ENCODE measurements at places on chromosomes 6 and 20.

DNA sequence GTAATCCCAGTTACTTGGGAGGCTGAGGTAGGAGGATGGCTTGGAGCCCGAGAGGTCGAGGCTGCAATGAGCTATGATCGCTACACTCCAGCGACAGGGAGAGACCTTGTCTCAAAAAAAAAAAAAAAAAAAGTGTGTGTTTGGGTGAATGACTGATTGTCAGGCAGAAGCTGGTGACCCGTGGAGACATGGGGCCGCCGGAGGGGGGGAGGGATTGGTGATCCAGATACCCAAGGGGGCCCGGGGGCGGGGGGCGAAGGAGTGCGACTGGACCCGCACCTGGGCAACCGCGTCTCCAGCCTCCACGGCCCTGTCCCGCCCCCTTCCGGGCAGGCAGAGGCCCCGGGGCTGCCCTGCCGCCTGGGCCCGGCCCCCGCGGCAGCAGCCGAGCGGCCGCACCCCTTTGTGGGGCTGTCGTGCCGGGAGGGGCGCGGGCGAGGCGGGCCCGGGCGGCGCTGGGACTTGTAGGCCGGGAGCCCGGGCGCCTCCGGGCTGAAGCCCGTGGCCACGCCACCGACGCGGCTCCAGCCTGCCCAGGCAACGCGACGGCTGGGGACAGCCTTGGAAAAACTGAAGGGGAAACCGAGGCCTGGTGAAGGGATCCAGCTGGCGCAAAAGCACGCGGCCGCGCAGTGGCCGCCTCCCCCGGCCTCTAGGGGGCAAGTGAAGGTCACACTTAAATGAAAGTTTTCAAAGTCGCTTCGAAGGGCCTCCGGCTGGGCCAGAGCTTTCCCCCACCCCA is 2.1 kb upstream of the RBM38 start:
- DNase-seq = no peak

GRCh38 chr6:71254323-71254722 is 34.3 kb upstream of the OGFRL1 start:
- no peak for DNase-seq

GRCh38 chr6:157597461-157598312 is 216.7 kb downstream of the ZDHHC14 start:
- DNase-seq = no peak

DNA sequence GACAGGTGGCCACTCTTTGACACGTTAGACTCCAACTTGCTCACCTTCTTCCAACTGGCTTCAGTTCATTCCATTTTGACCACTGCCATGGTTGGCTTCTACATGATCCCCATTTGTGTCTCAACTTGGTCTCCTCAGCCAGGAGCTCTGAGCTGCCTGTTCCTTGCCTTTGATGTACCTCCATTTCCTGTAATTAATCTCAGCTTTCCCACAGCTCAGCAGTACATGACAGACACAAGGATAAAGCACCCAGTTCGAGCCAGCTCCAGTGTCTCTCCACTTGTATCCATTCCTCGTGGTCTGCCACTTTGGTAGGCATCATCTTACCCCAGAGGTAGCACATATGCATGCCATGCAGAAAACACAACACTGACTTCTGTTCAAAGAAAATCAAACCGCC is 161.0 kb downstream of the TSHZ2 start:
- no peak for DNase-seq

DNA sequence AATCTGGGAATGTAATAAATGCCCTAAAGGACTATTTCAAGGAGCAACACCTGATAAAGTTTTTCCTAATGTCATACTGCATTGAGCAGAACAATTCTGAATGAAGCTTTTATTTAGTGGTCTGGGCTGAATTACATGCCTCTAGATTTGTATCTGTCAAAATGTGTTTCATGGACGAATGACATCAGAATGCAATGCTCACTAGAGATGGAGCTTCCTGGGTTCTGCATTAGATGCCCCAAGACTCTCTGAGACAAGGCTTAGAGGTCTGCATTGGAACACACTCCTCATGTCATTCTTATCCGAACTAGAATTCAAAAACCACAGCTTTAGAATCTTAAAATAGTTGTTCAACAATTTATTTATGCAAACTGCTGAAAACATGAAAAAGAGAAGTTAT is 62.0 kb downstream of the SYNE1 start:
- no peak for DNase-seq

DNA sequence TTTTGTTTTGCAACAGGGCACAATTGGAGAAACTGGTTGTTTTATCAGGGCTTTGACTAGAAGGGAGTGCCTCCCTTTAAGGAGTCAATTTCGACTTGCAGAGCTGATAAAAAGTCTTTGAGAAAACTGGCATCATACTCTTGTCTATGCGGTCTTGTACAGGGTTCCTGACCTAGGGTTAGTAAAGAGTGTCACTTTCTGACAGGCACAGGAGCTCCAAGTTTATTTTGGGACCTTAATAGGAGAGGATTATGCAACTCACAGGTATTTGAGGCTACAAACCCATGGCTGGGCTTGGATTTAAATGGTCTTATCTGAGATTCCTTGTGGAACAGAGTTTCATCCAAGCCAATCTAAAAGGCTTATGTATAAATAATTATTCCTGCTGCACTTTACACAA is 365.4 kb downstream of the HTR1B start:
- DNase-seq = no peak

DNA sequence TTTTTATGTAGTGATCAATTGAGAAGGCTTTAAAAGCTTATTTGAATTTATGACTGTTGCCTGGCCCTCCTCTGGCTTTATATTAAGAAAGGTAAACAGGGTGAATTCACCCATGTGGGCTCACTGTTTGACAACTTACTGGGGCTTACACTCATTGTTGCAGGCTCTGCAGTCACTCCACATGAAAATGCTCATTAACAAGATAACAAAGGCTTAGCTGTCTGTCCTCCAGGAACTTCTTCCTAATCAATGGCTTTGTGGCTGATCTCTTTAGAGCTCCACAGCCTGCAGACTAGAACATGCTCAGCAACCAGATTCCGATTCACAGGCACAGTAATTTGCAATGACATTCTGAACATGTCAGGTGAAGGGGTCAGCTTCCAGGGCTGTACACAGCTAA is 323.2 kb upstream of the MAN1A1 start:
- DNase-seq = no peak

DNA sequence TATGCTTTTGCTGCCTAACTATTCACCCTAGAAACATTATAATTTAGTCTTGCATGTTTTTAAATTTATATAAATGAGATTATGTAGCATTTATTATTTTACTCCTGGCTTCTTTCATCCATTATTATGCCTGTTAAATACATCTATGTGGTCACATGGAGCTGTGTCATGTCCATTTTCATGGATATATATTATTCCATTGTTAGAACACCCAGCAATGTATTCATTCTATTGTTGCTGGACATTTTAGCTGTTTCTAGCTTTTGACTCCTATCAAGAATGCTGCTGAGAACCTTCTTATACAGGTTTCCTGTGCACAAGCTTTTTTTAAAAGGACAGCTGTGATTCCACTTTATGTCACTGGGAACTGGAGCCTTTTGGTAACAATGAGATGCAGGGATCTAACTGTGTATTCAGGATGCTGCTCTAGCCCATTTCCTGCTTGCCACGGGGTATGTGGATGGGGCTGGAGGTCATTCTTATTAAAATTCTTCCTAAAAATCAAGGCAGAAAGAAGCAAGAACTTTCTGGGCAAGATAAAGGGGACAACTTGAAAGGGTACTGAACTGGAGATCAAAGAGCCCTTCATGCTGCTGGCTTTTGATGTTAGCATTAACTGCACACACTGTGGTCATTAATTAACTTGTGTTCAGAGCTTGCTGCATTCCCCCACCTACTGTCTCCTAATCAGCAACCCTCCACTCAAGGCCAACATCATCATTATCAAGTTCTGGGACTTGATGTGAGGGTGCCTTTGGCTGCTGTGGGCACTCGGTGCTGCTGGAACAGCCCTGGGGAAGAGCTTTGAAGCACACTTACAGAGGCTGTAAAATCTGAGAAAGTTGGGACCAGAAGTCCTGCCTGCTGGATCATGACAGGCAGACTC is 96.6 kb upstream of the AKIRIN2 start:
- DNase-seq = no peak

GRCh38 chr6:109257494-109257893 is 124.8 kb downstream of the CD164 start:
- no peak for DNase-seq

All from stimulated activated CD4-positive, alpha-beta T cell treated with anti-CD3 and anti-CD28 coated beads, Interleukin-1b, Interleukin-23, amount 100 ng/mL, for 1 hour (primary cell).